Omental fat pad (tissue), 4 donors: ENCODE measurements at places on chromosomes 7 and 10.

DNA sequence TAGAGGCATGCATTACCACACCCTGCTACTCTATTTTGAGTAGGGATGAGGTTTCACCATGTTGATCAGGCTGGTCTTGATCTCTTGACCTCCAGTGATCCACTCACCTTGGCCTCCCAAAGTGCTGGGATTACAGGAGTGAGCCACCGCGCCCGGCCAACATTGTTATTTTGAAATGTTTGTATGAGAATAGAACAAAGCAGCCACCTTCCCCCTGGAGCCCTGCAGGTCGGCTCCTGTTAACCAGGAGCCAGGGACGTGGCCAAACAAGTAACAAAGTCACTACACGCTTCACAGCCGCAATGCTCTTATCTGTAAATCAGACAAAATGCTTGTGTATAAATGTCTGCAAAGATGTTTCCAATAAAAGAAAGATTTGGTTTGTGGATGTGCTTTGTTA, 295.4 kb downstream of the CNTNAP2 start:
- no peak for DNase-seq

- DNase-seq = no peak
Measured at GRCh38 chr10:60871215-60871614, 72.8 kb downstream of the RHOBTB1 start.

- no peak for DNase-seq
Measured at GRCh38 chr10:23096802-23097549, 1.6 kb downstream of the MSRB2 start.

- no peak for DNase-seq
Measured at GRCh38 chr7:139153832-139154231, 44.3 kb upstream of the ZC3HAV1 start.

- no peak for DNase-seq
Measured at GRCh38 chr7:56115852-56116538, at the start of gene NUPR2. TSS of gene NUPR2 (minus strand) at chr7:56116417. CDS start at chr7:56116314, 103 bp downstream.

DNA sequence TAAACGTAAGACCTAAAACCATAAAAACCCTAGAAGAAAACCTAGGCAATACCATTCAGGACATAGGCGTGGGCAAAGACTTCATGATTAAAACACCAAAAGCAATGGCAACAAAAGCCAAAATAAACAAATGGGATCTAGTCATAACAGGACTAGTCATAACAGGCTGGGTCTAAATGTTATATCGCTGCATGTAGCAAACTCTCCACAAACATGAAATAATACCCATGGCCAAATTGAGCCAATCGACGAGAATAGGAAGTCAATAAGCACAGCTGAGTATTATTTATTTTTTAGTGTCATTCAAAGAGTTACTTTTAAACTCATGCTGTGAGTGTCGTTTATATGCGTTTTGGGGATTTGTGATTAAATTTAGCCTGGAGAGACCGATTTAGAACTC, 225.1 kb downstream of the TFEC start:
- DNase-seq = no peak

- DNase-seq = no peak
Measured at GRCh38 chr10:76334255-76334654, 902.8 kb downstream of the LRMDA start.

- no peak for DNase-seq
Measured at GRCh38 chr10:62426086-62426485, 51.9 kb downstream of the ZNF365 start.

DNA sequence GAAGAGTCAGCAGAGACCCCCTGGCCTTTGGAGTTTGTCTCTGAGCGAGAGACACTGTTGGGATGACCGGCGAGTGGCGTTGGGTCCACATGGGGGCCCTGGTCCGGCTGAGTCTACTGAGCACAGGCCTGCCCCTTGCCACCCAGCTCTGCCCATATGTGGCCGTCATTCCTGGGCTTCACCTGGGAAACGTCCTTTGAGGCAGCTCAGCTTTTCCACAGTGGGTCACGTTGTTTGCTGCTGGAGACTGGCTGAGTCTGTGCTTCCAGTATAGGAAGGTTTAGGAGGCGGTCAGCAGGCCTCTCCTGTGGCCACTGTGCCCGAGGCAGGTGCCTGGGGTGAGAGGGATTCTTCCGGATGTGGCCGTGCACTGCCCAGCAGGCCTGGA, 17.1 kb downstream of the ADAM8 start:
- DNase-seq = no peak

GRCh38 chr10:63596924-63597323, 75.7 kb downstream of the REEP3 start:
- no peak for DNase-seq

DNA sequence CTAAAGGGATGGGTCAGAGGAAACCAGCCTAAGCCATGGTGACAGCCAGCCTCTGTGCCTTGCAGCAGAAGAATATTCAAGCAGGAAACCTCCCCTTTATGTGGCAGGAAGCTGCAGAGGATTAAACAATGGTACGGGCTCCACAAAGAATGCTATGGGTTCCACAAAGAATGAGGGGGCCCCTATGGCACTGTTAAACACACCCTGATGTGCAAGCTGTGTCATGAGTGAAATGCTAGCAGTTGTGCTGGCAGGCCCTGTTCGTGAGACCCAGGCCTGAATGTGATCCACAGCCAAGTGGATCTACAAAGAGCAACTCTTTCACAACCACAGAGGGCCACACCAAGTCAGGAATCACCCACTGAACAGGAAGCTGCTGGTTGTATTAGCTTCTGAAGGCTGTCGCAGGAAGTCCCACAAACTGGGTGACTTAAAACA, 68.9 kb downstream of the MYOF start:
- no peak for DNase-seq

GRCh38 chr7:107672183-107672582, 11.6 kb downstream of the SLC26A4 start:
- no peak for DNase-seq

DNA sequence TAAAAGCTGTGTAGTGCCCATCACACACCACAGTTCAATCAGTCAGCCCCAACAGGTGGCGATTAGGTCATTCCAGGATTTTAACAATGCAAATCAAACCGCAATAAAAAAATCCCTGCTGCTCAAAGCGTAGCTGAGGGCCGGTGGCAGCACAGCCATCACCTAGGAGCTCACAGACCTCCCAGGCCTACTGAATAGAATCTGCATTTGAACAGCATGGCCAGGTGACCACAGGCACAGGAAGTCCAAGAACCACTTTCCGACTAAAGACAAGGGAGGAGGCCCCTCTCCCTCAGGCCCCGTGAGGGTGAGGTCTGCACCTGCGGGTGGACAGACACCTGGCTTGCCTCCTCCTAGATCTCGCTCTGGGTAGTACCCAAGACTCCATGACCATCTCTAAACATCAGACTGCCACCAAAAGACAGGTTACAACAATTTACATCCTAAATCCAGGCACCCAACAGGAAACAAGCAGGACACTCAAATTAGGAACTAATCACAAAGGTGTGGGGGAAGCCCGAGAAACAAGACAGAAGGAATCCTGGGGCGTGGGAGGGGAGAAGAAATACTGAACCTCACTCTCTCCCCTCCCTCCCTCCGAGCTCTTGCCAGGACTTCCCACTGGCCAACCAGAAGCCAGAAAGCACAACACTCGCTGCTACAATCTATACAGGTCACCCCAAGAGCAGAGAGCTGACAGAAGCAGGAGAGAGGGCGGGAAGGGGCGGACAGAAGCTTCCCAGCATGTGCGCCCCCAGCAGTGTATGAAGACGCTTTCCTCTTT, 19.2 kb downstream of the GNA12 start:
- DNase-seq = no peak
